ENCODE measurements at places on chromosomes 12 and 14.

GRCh38 chr14:38107216-38107631, 100.5 kb upstream of the SSTR1 start:
- no peak for DNase-seq

DNA sequence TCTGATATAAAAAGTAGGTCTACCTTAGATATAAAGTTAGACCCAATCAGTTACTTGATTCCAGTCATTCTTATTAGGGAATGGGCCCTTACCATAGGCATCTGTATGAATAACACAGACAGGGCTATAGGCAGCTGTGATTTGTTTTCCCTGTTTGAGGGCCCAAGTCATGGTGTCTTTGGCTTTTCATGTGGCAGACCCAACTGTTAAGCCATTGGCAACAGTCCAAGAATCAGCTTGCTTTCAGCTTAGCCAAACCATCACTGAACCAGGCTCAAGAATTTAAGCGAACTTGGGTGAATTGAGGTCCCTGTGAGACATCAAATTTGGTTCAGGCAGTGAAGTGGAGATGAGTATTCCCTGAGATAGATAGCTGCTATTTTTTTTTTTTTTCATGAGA, 111.2 kb downstream of the LRRIQ1 start:
- no peak for DNase-seq

GRCh38 chr14:90358359-90358758, 26.6 kb upstream of the NRDE2 start:
- DNase-seq = no peak

GRCh38 chr12:105878964-105879363, 259.8 kb downstream of the NUAK1 start:
- no peak for DNase-seq

DNA sequence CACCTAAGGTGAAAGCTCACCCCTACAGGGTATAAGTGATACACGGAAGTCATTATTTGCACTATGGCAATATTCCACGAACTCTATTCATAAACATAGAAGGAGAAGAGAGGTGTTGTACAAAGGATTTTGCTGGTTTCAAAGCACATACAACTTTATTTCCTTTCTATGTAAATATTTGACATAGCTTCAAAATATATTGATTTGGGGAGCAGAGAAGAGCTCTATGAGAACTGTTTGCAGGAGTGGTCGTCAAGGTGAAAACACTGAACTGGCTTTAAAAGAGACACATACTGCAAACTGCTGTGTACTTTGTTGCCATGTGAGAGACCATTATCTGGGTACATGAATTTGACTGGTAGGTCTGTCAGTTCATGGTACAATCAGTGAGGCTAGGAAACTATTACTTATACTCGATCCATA, 16.7 kb downstream of the CNIH1 start:
- no peak for DNase-seq

- DNase-seq = no peak
Measured at GRCh38 chr12:113116875-113117274, 18.7 kb downstream of the RASAL1 start.

- no peak for DNase-seq
Measured at GRCh38 chr14:67982711-67983608, 163.4 kb downstream of the RAD51B start.

DNA sequence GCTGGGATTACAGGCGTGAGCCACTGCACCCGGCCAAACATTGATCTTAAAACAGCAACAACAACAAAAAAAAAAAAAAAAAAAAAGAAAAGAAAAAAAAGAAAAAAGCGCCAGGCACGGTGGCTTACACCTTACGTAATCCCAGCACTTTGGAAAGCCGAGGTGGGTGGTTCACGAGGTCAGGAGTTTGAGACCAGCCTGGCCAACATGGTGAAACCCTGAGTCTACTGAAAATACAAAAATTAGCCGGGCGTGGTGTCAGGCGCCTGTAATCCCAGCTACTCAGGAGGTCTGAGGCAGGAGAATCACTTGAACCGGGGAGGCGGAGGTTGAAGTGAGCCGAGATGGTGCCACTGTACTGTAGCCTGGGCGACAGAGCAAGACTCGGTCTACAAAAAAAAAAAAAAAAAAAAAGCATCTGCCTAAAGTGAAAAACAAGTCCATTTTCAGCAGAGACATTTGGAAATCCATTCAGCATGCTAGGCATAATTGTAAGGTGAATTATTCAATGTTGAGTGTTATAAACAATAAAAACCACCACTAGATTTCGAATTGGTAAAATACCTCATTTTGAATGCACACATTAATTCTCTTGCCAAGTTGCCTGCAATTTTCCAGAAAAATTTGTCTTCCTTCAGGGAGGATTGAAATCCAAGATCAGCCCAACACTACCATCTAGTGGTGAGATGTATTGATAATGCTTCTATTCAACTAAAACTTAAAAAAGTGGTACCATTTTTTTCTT, 8.0 kb upstream of the CERS5 start:
- DNase-seq = no peak

GRCh38 chr12:122730215-122731014, at the start of gene HCAR1:
TSS of gene HCAR1 (minus strand) at chr12:122730844. CDS start at chr12:122730339, 505 bp downstream.
- DNase-seq = peak; percentile 26

GRCh38 chr12:105292705-105293104, 37.8 kb upstream of the C12orf75 start:
- no peak for DNase-seq

- DNase-seq = peak; percentile 38
Measured at GRCh38 chr14:64569138-64569631, 19.4 kb downstream of the PPP1R36 start.

DNA sequence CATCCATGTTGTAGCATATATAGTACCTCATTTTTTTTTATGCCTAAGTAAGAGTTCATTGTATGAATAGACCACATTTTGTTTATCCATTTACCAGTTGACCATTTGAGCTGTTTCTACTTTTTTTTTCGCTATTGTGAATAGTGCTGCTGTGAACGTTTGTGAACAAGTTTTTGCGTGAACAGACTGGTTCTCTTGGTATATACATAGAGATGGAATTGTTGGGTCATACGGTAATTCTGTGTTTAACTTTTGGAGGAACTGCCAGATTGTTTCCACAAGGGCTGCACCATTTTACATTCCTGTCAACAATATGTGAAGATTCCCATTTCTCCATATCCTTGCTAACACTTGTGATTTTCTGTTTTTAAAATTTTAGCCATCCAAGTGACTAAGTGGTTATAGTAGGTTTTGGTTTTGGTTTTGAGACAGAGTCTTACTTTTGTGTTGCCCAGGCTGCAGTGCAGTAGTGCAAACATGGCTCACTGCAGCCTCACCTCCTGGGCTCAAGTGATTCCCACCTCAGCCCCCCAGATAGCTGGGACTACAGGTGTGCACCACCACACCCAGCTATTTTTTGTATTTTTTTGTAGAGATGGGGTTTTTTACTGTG, 68.3 kb upstream of the AMN start:
- no peak for DNase-seq

GRCh38 chr14:92412912-92413311, 89.9 kb downstream of the SLC24A4 start:
- DNase-seq = no peak

DNA sequence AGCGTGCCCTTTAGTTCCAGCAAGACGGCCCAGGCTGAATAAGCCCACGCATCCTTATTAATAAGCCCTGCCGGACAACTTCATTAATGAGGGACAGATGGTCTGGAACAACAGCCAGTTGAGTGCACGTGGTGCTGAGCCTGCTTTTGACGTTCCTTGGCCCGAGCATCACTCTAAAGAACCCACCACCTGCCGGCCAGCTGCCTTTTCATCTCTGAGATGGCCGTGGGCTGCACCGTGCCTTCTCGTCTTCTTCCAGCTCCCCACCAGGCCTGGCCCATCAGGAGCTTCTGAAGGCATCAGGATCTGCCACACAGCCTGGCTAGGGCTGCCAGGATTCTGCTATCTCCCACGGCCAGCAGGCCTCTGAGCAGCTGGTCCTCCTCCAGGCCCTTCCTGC, 80.0 kb downstream of the AACS start:
- no peak for DNase-seq

- no peak for DNase-seq
Measured at GRCh38 chr12:116959198-116959460, 48.4 kb downstream of the FBXW8 start.

DNA sequence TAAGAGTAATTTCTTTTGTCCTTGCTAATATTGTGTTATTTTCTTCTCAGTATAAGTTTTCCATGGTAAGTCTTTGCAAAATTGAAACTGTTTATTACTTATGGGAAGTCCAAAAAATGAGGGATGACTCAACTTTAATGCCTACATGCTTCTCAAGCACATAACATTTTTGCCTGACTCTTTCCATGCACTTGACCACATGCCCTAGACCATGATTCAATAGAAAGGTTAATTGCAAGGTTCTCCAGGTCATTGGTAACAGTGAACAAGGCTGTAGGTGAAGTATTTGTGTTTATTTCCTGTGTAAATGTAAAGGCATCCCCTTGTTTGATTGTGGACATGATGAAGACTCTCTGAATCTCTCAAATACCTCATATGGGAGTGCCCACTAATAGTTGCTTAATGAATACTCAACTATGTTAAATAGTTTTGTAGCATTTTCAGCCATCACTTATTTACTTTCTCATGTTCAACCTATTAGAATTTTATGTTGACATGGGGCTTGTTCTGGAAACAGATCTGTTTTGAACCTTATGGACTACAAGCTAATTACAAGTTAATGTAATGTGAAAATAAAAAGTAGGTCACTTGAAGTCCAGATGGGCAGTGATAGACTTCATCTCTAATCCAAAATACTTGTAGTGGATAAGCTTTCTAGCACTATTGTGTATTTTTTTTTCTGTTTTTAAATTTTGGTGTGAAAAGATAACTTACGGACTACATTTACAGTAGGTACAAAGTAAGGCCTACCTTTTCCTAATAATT, 131.7 kb downstream of the TMTC2 start:
- no peak for DNase-seq

- DNase-seq = no peak
Measured at GRCh38 chr14:62988967-62989366, 56.3 kb downstream of the KCNH5 start.

All from ovary (tissue), 10 donors.